ENCODE measurements at places on chromosomes 1 and 21. TPM values are rescaled to one million over a fixed set of nuclear protein-coding genes. Genes with fewer than 3 reads are reported as not detected.

Gene ARHGAP30
- total RNA-seq, result 208 TPM

Gene EMC1
- 38.0 TPM for total RNA-seq

Gene CASZ1
- total RNA-seq, result 23.0 TPM

Gene PPIAL4G
- total RNA-seq, result 0.40 TPM

GRCh38 chr1:223214261-223214807 is 71.3 kb upstream of the TLR5 start:
- no peaks in the 10 kb centered on the region for H3K4me1 ChIP-seq
- DNase-seq, result no peak
- H3K27ac ChIP-seq, result no peak overlapping the region
- no peaks in the 10 kb centered on the region for H3K27me3 ChIP-seq

DNA sequence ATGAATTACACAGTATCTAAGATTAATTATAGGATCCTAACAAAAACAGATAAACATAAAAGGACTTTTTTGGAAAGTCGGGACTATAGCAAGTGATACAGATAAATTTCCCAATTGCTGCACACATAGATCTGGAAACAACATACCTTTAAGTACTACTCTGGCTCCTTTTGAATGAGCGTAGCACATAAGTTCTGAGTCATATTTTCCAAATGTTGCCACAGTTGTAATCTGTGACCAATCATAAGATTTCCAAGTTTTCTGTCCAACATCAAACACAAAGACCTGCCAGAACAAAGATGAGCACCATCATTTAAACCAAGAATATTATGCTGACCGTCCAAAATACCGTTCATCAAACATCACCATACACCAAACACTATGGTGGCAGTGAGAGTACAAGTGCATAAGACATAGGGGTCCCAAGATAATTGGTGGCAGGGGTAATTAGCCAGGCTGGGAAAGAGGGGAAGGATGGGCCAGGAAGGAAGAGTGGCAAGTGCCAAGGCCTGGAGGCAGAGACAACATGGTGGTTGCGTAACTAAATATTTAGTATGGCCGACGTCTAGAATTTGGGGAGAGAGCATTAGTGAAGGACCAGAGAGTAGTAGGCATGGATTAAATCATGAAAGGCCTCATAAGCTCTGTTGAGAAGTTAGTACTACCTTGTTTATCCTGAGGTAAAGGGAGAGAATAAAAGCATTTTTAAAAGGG is 3.6 kb downstream of the CTBS start:
- H3K36me3 ChIP-seq, result peaks cover 7% of the 10 kb centered on the region
- H3K27ac ChIP-seq, result no peak overlapping the region
- peaks cover 11% of the 10 kb centered on the region for H3K4me1 ChIP-seq
- no peak for DNase-seq
- H3K4me3 ChIP-seq, result no peak overlapping the region

- H3K27ac ChIP-seq, result no peak overlapping the region
- no peaks in the 10 kb centered on the region for H3K4me1 ChIP-seq
- H3K27me3 ChIP-seq, result no peaks in the 10 kb centered on the region
- no peak for DNase-seq
- no peaks in the 10 kb centered on the region for H3K36me3 ChIP-seq
- H3K4me3 ChIP-seq, result no peak overlapping the region
Measured at GRCh38 chr1:234200566-234200965, 172.7 kb upstream of the COA6 start.

DNA sequence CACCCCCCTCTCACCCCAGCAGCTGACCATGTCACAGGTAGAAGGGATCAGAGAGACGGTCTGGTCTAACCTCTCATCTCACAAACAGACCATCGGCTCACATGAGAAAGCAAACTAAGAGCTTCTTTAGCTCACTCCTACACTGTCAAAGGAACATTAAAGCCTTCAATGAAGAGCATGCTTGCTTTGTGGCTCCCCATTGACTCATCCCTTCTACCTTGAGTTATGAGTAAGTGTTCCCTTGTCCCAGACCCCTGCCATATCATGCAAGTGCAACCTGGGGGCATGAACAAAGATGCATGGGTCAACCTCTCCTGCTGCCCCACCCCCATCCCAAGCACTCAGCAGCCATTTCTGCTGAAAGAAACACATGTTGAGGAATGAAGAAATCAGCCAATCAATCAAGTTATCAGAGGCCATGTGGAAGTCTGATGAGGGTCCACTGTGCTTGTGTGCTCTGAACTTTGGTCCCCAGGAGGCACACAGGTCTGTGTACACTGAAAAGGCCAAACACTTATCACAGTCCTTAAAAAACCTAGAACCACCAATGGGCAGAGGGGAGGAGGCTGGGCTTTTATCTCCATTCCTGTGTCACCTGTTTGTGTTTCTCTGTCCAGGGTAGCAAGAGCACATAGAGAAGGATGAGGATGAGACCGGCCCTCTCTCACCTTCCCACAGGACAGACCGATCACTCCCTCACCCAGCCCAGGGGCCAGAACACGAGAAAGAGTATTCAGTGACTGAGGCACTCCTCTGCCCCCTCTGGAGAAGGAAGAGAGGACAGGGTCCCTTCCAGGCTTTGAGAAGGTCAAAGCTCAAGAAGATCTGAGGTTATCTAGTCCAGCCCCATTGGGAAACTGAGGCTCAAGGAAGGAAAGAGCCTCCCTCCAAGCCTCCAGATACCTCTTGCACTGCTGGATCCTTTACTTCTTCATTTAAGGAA is 9.5 kb downstream of the ETNK2 start:
- no peaks in the 10 kb centered on the region for H3K4me1 ChIP-seq
- H3K27ac ChIP-seq, result no peak overlapping the region
- H3K4me3 ChIP-seq, result no peak overlapping the region
- no peak for DNase-seq
- no peaks in the 10 kb centered on the region for H3K27me3 ChIP-seq
- H3K36me3 ChIP-seq, result no peaks in the 10 kb centered on the region

Data from T-cell (primary cell).